Transverse colon (tissue), 4 donors: ENCODE measurements at places on chromosomes 2 and 18. TPM values are rescaled to one million over a fixed set of nuclear protein-coding genes. Genes with fewer than 3 reads are reported as not detected.

DNA sequence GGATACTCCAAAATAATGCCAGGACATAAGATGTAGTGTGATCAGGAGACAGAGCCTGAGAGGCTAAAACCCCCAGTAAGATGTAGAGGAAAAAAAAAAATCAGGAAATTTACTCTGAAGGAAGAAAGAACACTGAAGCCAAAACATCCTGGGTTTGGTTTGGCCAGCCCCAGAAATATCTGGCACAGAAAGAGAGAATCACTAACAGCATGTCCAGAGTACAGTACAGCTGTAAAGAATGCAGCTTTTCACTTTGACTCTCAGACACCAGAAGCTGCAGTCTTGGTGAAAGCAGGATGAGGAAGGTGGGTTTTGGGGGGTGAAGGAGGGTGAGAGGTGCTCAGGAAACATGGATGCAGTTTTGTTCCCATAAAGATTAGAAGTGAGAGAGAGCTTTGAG is 1577.7 kb upstream of the ACVR2A start:
- DNase-seq = no peak

- DNase-seq = no peak
Observed at GRCh38 chr2:15460112-15460620, 101.0 kb downstream of the NBAS start.

The CNTNAP5 gene
- total RNA-seq = 1.4 TPM

DNA sequence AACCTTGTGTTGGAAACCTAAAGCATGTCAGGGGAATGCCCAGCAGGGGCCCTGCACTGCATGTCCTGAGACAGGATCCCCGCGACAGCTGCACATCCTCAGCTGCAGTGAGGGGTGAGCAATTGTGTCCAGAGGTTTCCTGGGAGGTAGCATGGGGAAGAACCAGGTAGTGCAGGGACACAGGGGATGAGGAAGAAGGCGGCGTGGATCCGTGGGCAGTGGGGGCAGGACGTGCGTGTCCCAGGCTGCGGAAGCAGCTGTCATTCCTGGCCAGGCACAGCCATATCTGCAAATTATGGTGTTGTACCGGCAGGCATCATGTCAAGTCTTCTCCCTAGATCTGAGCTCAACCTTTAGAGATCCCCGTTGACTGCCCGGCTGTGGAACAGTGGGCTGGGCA is 238.2 kb upstream of the MYT1L start:
- no peak for DNase-seq

GRCh38 chr18:72368308-72368707 is 175.8 kb downstream of the CBLN2 start:
- no peak for DNase-seq
